Astrocyte of the spinal cord (primary cell): ENCODE measurements at places on chromosomes 4 and X.

DNA sequence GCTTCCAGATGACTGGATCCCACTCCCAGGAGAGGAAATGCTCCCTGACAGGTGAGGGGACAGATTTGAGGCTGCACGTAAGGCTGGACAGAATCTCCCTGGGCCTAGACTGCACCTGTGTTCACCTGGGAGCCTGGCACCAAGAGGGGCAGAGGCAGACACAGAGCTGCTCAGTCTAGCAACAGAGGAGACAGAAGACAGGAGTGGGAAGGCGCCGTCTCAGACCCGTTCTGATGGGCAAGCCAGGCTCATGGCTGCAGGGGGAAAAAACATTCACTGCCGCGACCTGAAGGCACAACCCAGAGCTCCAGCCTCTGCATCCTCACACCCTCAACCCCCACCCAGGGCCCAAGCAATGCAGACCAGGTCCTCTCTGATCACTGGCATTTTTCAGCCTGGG lies 16.8 kb downstream of the BCAP31 start:
- DNase-seq = no peak

DNA sequence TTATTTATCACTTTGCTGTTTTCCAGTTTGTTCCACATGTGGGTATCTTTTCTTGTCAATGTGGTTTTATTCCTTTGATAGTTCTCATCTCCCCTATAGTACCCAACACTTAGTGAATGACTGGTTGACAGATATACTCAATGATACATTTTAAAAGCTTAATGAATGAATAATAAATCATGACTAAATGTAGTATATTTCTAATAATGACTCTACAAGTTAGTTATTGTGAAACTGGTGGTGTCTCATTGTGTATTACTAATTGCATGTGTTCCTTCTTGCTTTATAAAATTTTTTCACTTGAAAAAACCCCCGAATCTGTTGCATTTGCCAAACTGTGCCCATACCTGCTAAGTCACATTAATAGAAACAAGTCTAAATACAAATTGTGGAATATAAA lies 95.4 kb downstream of the MBNL3 start:
- no peak for DNase-seq

GRCh38 chr4:95188701-95189370 lies 359.9 kb downstream of the UNC5C start:
- DNase-seq = no peak

DNA sequence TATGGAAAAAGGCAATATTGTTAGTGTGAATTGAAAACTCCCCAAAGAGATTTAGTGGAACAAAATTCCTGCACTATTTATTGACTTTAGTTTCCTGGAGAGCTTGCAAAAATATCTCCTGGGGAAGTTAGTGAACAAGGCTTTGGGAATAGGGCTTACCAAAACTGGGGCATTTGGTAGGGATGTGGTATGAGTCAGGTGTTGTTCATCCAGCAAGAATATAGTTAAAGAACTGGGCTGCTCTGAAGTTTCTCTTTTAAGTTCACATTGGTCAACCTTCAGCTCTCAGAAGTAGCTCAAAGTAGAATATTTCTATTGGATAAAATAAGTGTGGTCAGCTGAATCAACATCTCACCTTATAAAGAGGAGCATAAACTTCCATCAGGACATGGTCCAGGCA lies 185.0 kb downstream of the CPE start:
- DNase-seq = peak; percentile 74

DNA sequence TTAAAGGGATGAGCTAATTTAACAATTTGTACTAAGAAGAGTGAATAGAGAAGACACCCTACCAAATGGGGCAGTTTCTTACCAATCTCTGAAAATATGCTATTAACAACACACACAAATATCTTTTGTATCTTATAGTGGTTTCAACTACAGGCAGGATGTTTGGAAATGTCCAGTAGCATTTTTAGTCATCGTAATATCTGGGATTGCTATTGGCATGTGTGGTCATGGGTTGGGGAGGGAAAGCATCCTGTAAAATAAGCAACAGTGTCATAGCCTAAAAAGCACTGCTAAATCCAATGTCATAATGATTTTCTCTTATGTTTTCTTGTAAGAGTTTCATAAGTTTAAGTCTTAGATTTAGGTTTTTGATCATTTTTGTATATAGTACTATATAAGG lies 29.3 kb upstream of the ABCG2 start:
- no peak for DNase-seq

GRCh38 chrX:108396188-108396891 lies 41.9 kb downstream of the COL4A6 start:
- DNase-seq = no peak

GRCh38 chr4:7266525-7267292 lies 74.4 kb downstream of the SORCS2 start:
- DNase-seq = peak; percentile 77

GRCh38 chrX:107678957-107679740 lies 50.8 kb downstream of the PRPS1 start:
- DNase-seq = peak; percentile 79

DNA sequence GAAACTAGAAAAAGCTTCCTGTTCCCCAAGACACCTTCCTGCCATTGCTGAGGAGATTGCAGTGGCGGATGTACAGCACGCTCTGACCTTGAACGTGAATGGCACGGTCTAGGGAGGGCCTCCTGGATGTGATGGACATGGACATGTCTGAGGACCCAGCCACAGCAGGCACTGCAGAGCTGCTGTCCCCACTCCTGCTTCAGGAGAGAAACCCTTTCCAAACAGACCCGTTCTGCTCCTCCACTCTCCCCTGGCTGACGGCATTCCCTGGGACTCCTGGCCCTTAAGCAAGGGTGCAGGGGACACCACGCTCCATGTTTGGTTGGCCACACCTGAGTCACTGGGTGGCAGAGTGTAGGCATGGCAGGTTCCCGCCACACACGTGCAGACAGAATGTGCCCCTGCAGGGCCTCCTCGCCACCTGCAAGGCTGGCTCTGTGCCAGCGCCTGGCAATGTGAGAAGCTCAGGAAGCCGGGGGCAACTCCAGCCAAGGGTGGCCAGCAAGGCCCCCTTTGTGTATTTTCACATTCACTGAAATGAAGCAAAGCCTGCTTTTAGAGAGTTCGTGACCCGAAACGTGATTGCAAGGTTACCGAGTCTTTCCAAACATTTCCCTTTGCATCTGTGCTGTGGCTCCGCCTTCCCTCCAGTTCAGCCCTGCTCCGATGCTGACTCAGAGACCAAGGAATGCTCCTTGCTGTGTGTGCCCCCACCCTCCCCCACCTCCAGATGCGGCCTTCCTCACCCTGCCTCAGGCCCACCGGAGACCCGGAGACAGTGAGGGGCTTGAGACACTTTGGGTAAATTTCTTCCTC lies 46.1 kb downstream of the HTRA3 start:
- DNase-seq = peak; percentile 79

DNA sequence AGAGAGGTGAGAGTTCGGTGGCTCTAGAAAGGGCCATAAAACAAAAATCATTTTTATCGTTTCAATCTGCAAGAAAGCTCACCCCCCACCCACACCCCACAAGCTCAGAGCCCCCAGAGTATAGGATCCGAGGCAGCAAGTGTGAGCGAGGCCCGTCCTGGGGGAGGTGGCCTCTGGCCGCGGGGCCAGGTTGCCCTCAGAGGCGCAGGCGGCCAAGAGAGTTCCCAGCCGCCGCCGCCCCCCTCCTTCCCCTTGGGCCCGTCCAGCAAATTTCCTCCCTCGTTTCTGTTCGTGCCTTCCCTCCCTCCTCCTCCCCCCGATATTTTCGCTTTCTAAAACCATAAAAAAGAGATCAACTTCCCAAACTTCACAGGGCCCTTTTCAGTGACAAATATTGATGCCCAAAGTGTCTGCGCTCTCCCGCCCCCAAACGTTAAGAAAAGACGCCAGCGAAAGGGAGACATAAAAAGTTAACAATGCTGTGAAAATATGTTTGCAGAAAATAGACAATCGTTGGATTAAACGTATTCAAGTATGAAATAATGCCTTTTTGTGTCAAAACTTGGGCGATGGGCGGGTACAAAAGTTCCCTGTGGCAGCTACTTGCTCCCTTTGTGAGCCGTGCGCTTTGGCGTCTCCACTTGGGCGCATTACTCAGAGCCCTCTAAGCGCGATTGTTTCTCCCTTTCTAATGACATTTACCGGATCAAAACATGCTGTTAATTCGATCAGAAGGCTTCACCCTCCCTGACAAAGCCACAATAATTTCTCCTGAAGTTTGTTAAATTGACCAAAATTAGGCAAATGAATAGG lies 1.1 kb upstream of the HELT start:
- DNase-seq = peak; percentile 33

- no peak for DNase-seq
Observed at GRCh38 chr4:110034026-110034393, 121.3 kb downstream of the EGF start.

- no peak for DNase-seq
Observed at GRCh38 chr4:188536826-188537225, 397.6 kb downstream of the TRIML1 start.

- DNase-seq = no peak
Observed at GRCh38 chr4:81404294-81404693, 67.4 kb downstream of the RASGEF1B start.

DNA sequence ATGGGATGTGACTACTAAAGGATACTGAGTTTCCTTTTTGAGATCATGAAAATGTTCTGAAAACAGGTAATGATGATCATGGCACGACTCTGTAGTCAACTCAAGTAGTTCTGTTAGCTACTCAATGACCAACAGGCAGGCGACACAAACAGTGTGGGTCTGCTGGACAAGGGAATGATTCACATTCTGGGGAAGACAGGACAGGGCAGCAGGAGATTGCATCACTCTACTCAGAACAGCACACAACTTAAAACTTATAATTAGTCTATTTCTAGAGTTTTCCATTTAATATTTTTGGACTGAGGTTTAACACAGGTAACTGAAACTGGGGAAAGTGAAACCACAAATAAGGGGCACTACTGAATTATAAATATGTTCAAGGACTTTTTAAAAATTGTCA lies 365.2 kb downstream of the PRDM5 start:
- DNase-seq = no peak

GRCh38 chrX:68684291-68684918 lies 36.9 kb downstream of the STARD8 start:
- no peak for DNase-seq

DNA sequence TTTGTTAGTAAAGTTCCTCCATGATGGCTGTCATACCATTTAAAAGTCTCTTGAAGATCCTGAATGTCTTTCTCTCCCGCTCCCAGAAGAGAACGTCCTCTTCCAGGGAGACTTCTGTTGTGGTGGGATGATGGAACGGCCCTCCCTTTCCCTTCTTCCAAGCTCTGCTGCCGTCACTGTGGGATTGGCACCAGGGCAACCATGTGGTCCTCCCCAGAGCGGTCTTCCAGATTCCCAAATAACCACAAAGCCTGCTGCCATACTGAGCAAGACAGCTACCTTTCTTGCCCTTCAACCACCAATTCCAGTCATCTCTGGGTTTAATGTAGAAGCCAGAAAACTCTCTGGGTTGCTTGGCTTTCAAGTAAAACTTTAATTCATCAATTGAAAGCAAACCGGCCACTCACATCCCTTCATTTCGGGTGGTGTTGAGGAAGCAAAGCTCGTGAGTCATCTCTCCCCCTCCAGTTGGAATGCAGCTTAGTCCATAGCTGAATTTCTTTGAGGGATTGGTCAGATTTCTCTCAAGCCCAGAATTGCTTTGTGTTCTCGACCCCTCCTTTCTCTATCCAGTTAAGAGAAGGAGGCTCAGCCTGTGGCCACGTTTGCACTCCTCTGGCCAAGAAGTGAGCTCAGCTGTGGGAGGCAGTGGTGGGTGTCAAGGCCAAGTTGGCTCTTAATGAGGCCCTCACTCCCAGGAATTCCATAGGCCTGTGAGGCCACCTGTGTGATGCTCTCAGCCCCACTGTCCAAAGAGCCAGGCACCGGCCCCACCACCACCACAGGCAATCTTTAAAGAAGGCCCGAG lies 36.9 kb downstream of the FHDC1 start:
- peak; percentile 97 for DNase-seq

DNA sequence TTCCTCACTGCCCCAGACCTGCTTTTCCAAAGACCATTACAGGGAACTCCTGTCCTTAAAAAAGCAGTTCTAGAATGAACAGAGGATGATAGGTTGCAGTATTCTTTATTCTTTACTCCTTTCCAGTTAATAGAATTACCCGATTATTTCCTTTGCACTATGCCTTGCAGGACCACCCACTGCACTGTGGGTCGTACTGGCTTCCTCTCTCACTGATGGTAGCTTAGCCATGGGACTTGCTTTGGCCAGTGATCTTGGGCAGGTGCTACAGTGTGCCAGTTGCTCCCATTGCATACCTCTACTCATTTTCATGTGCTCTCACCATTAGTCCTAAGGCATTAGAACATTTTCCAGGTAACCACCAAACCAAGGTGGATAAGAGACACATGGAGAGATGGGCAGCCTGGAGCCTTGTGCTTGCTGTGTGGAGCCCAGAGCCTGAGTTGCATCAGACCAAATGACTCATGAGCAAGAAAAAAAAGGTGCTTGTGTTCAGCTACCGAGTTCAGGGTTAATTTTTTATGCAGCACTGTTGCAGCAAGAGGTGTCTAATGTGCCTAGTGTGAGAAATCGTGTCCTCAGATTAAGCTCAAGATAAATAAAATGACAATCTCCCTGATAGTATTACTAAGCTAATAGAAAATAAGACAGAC lies 7.6 kb upstream of the UNC5C start:
- DNase-seq = no peak

GRCh38 chr4:173713026-173713425 lies 183.0 kb upstream of the HAND2 start:
- no peak for DNase-seq

DNA sequence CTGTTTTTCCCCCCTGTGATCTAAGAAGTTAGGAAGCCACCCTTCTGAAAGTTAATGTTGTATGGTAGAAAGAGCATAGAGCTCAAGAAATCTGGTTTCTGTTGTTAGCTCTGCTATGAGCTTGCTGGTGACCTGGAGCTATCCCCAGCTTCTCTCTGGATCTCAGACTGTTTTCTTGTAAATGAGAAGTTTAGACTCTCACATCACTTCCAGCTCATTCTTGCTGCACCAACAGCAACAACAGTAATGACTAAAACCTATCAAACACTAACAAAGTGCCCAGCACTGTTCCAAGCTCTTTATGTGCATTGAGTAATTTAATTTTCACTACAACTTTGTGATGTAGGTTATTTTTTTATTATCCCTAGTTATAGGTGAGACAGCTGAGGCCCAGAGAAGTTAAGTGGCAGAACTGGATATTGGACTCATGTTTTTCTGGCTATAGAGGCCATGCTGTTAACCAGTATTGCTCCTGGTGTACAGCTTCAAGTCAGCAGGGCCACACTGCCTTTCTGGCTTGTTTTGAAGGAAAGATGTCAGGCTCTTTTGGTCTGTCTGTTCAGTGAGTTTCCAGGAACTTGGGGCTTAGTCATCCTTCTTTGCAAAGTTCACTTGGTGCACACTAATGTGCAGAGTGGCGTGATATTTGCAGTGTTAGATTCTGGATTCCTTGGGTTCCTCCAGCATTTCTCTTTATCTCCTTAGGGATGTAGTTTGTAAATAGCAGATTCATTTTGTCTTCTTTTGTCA lies 27.8 kb upstream of the TMEM164 start:
- peak; percentile 13 for DNase-seq

GRCh38 chr4:54228961-54229501 lies at the start of gene PDGFRA:
Gene PDGFRA, plus strand, starts transcription at chr4:54229293. Its CDS starts 29,476 bp downstream, at chr4:54258769.
- DNase-seq = peak; percentile 89

- DNase-seq = no peak
Observed at GRCh38 chr4:87409420-87409939, 12.9 kb upstream of the NUDT9 start.
